NCI-H2107 (cell line): ENCODE measurements at places on chromosomes 2 and 18.

DNA sequence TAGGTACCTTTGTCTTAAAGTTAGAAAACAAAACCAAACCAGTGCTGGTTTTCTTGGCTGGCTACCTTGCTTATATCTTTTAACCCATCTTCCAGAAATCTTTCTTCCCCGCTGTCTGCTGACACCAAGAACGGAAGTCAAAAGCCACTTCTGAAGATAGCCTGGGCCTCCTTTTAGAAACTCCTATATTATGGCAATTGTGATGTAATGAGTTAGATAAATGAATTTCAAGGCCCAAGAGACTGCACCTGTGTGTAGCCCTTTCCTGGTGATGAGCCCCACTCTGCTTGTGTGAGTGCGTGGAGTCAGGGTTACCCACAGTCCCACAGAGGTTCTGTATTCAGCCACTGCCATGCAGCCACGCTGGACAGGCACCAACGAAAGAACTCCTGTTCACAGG, 60.7 kb downstream of the ARMC9 start:
- DNase-seq: no peak

DNA sequence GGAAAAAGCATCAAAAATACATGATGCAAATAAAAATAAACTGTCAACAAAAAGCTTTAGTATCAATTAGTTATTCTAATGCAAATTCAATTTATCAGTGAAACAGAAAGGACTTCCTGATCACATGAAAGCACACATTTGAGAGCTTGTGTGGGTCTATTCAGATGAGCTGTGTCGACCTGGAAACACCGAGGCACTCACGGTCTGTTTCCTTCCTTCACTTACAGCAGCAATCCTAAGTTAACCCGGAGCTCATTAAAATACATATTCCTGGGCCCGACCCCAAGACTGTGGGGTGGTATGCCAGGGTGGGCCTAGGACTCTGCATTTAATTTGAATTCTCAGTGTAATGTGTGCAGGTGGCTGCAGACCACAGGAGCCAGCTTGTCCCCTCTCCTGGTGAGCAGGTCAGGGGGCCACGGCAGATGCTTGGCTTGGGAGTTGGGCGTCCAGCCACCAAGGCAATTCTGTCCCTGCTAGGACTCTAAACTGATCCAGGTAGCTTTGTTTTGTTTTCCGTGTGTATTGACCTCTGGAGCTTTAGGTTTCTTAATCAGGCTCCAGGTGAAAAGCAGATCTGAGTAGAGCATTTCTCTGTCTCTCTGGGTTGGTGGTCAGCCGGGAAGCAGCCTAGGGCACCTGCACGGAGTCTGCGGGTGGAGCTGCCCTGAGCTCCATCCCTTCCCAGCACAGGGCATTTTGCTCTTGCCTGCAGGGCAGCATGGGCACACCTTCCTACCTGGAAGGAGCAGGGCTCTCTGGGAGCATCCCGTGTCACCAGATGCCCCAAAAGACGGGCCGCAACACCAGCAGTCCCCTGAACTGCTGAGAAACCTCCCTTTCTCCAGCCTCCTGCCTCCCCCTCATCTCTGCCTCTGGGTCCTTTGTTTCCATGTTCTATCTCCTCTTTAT, 9.0 kb downstream of the MBP start:
- DNase-seq: no peak

DNA sequence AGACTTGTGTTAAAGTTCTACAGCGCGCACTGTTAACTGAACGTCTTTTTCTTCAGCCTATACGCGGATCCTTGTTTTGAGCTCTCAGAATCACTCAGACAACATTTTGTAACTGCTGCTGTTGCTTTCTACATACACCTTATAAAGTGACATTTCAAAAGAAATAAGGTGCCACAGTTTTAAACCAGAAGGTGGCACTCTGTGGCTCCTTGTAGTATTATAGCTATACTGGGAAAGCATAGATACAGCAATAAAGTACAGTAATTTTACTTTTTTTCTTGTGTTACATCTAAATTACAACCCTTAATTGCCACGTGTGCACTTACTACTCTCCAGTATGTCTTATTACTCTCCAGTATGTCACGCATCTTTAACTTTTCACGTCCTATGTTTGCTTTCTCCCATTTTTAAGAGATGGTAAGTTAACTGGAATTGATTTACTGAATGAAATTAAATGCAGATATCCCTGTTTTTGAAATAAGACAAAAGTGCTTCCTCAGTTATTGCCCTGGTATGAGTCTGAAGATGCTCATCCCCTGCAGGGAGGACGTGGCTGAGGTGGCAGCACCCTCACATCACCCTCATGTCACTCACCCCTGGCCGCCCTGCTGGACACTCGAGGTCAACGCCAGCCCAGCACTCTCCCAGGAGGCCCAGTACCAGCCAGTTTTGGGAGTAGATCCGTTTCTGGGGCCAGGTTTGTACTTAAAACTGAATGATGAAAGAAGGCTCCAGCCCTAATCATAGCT, 37.8 kb downstream of the GORASP2 start:
- no peak for DNase-seq

- no peak for DNase-seq
These were observed 895 bp upstream of the GLS start for GRCh38 chr2:190879474-190880377.

DNA sequence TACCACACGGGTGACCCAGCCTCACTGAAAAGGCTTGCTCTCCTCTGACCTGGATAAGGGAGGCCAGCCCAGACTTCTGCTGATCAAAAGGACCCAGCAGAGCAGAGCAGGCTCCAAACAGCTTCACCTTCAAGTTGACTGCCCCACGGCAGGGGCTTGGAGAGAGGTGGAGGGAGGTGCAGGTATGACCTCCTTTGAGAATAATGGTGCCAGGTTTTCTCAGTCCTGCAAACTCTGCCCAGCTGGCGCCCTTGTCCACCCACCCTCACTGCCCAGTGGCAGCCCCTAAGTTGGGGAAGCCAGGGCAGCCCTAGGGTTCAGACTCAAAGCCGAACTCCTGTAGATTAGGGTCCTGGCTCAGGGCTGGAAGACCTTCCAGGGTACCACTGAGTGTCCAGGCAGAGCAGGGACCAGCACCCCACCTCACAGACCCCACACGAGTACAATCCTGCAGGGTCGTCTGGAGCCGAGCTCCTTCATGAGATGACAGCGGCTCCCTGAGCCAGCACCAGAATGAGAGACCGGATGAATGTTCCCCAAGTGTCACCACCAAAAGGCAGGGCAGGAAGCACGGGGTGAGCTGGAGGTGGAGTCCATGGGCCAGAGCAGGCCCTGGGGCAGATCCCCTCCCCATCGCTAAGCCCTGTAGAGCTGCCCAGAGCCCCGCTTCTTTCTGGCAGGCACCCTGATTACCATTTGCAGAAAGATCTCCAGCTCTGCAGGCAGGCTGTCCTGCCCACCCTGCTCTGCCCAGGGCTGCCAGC, 3.6 kb upstream of the GPC1 start:
- no peak for DNase-seq

DNA sequence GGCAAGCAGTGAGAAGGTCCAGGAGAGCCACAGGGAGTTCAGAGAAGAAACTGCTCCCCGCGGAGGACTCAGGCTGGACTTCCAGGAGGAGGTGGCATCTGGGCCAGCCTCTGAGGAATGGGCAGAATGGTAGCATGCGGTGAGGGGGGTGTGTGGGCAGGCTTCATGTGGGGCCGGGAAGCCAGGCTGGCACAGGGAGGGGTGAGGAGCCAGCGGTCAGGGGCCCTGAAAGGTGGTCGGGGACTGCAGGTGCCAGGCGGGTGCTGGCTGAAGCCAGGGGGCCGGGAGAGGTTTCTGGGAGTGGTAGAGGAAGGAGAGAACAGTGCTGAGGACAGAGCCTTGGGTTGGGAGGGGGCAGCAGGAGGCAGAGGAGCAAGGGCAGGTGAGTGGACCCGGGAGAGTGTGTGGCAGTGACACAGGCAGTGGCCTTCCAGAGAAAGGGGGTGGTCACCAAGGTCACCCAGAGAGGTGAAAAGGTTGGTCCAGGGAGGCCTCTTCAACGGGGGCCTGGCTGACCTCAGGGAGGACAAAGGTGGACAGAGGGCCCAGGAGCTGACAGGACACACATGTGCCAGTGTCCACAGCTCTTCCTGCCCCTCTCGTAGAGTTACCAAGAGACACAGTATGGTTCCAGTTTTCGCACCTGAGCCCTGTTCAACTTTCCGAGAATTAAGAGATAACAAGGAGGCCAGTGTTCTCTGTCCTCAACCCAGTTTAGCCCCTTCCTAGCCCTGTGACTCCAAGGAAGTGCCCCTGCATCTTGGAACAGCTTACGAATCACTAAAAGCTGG, 101.2 kb upstream of the ASB18 start:
- DNase-seq: no peak

- no peak for DNase-seq
These were observed 41.3 kb downstream of the NABP1 start for GRCh38 chr2:191719261-191719660.

GRCh38 chr2:105125920-105126319, 88.1 kb downstream of the MRPS9 start:
- DNase-seq: no peak

DNA sequence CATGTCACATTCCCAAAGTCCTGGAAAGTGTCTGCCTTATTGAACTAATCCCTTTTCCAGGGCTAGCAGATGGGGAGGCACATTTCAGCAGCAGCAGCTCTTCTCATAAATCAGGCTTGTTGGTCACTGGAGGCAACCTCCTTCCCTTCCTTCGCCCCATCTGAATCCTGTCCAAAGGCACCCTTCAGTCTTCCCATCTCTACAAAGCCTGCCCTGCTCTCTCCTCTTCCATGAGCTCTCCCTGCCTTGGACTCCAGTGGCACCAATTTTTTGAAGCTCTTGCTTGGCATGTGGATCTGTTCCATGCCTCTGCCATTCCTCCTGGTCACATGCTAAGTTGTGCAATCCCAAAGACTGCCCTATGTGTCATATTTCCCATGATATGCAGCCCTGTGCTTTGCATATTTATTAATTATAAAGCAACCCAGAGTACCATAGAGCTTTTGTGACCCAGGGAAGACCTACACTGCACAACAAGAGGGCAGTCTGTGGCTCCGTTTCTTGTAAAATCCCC, 70.3 kb downstream of the ANTXR1 start:
- DNase-seq: no peak

- DNase-seq: no peak
These were observed 768.6 kb upstream of the HS6ST1 start for GRCh38 chr2:129087133-129087813.

GRCh38 chr2:160293391-160294091, 93.5 kb upstream of the ITGB6 start:
- DNase-seq: no peak

- no peak for DNase-seq
These were observed 5.2 kb downstream of the CTDP1 start for GRCh38 chr18:79684787-79685186.

DNA sequence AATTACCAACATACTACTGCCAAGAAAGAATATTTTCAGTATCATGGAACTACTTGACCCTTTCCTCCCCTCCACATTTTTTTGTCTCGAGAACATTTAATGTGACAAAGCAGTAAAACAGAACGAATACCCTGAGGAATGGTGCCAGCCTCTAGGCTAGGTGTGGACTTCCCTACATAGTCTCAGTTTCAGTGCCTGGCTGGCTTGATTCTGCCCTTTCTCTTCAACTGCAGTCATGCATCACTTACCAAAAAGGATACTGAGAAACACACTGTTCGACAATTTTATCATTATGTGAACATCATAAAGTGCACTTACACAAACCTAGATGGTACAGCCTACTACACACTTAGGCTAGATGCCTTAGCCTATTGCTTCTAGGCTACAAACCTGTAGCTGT, 305.3 kb upstream of the HNRNPA3 start:
- no peak for DNase-seq

- no peak for DNase-seq
These were observed 253.3 kb upstream of the OSR1 start for GRCh38 chr2:19611491-19612332.

DNA sequence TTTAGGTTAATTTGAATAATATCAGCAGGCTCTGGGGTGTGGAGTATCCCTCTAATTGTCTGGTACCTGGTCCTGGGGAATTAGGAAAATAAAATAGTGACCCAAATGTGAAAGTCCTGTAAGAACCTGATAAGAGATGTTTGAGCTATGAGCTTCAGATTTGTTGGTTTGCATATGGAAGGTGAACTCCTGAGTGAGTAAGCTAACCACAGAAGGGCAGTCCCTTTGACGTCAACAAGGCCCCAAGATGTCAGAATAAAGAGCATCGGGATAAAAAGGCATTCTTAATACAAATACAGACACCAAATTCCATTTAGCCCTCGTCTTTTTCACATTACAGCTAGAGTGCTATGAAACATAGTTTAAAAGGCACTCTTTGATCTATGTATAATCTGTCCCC, 1366.3 kb upstream of the TMEFF2 start:
- no peak for DNase-seq

DNA sequence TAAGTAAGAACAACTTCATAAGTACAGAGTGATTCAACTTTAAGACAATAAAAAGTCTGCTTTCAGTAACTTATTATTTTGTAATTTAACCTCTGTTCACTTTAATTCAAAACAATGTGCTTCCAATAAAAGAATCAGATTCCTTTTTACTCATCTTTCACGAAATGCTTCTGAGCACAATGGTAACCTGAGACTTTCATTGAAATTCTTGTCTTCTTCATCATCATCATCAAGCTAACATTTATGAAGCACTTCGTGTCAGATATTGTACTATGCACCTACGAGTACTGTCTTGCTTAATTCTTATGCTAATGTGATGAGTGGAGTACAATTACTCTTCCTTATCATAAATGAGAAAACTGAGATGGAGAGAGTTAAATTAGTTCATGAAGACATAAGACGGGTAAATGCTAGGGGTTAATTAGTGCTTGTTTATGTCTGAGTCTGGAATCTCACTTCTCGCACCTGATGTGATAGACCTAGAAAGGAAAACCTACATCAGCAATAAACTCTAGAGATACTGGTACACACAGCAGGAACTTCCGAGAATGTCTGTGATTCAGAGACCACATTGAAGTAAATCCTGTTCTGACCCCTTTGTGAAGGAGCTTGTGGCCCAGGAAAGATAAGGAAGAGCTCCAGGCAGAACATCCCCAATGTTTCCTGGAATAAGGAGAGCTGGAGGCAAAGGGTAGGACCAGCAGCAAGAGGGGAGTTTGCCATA, 227.6 kb upstream of the ETAA1 start:
- DNase-seq: no peak

GRCh38 chr18:74367905-74368304, 52.3 kb downstream of the C18orf63 start:
- DNase-seq: no peak

GRCh38 chr2:126990605-126991532, 92.2 kb downstream of the TEX51 start:
- no peak for DNase-seq

DNA sequence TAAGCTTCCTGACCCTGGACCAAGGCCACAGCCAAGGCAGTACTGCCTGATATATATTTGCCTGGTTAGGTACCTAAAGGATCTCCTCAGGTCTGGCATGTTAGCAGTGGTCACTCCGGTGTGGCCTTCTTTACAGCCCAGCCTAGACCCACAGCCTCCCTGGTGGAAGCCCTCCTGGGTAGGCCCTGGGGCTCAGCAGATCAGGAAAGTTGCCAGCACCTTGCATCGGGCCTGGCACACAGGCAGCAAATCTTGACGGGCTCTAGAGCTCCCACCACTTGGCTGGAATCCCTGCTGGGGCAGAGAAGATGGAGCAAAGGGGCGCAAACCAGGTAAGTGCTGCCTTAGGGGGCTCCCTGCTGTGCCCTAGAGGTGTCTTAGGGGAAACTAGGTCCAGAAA, 40.9 kb upstream of the ATP6V1B1 start:
- no peak for DNase-seq

GRCh38 chr18:45243340-45244110, 371.8 kb upstream of the SLC14A2 start:
- no peak for DNase-seq

GRCh38 chr2:108329771-108330170, 41.1 kb downstream of the SULT1C2 start:
- DNase-seq: no peak

- no peak for DNase-seq
These were observed 174.4 kb upstream of the APCDD1 start for GRCh38 chr18:10279905-10280644.
